CD4-positive, alpha-beta T cell treated with Interleukin-15 for 4 hours (primary cell): ENCODE measurements at places on chromosomes 12 and 14.

DNA sequence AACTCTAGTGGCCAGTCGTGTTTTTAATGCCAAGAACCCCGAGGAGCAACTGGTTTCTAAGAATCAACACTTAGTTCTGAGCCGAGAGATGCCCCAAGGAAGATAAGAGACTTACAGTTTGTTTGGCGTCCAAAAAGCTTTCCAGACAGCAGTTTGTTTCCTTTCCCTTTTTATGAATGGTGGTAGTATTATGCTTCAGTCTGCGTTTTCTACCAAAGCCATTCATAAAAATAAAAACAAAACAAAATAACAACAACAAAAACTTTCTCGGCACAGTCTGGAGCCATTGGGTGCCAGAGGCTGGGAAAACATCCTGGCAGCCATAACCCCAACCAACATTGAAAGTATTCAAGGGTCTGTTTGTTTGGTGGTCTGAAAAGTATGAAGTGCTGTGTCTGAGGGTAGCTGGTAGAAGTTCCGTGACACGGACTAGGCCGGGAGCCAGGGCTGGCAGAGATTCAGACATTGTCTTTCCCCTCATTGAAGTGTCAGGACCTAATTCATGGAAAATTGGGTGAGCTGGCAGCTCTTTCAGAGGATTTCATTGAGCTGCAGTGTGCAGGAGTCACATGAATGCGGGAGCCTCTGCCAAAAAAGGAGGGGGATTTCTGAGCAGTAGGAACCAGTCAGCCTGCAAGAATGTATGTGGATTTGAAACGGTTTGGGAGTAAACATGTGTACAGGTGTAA, 124.2 kb downstream of the HMGA2 start:
- DNase-seq = no peak

DNA sequence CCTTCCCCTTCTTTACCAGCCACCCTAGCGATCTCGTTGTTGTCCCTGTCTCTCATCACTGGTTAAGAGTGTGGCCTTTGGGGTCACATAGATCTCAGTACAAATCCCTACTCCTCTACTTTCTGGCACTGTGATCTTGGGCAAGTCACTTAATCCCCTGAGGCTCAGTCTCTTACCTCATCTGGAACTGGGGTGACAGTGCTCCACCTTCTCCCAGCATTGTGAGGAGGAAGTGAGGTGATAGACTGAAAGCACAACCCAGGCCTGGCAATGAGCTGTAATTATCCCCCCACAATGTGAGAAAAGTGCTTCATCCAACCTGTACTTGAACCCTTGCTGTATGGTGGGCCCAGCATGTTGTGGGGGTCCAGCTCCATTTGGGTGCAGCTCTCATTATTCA, 48.0 kb downstream of the IRAK3 start:
- DNase-seq = no peak

DNA sequence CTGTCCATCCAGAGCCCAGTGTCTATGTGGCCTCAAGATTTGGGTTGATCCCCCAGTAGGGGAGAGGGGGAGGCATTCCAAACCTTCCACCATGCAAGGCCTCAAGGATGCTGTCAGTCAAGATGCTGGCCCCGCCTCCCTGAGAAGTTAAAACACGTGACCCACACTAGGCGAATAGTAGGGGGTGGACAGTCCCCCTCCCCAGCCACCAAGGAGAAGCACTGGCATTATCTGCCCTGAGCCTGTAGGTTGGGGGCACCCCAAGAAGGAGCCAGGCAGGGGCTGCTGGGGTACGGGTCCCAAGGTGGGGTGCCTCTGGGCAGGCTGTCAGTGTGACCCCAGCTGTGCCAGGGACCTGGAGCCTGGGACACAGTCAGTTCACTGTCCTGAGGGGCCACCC, 2.3 kb downstream of the SLC25A29 start:
- no peak for DNase-seq

- DNase-seq = no peak
Observed at GRCh38 chr14:23347406-23348296, 5.0 kb downstream of the SLC22A17 start.
